ENCODE measurements at places on chromosomes 1 and 21.

GRCh38 chr1:231420959-231421545, 1.0 kb downstream of the EGLN1 start:
- DNase-seq, result no peak

GRCh38 chr1:8185400-8185799, 132.5 kb upstream of the SLC45A1 start:
- DNase-seq, result no peak

DNA sequence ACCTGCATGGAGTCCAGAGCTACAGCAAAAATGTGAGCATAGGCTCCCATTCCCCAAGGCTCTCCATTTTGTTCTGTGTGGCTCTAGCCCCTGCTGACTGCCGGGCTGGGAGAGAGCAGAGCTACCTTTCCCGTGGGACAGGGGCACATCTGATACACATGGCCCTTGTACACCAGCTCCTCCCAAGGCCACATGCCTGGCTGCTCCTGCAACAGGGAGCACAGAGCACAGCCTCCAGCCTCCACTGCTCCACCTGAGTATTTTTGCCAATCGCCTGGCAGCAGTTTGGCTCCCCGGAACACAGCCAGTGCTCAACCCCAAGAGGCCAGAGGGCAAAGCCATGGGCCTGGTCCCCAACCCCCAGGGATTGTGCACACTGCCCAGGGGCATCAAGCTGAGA, 146.5 kb downstream of the CHD1L start:
- DNase-seq, result no peak

- DNase-seq, result no peak
These were observed 63.4 kb upstream of the L1TD1 start for GRCh38 chr1:62131093-62131725.

DNA sequence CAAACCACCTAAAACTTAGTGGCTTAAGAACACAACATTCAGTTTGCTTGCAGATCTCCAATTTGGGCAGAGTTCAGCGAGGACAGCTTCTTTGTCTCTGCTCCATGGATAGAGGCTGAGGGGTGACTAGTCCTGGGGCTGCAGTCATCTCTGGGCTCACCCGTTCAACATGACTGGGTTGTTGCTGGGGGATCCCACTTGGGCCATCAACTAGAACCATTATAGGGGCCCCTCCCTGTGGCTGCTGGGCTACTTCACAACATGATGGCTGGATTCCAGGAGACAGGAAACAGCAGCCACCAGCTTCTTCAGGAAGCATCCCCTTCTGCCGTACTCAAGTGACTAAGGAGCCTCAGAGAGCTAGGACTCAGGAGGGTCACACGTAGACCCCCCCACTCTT, 140.9 kb downstream of the RHOU start:
- no peak for DNase-seq

- no peak for DNase-seq
These were observed 93.9 kb downstream of the C1orf21 start for GRCh38 chr1:184480736-184481135.

- DNase-seq, result no peak
These were observed 22.8 kb upstream of the ZNF281 start for GRCh38 chr1:200432586-200432985.

DNA sequence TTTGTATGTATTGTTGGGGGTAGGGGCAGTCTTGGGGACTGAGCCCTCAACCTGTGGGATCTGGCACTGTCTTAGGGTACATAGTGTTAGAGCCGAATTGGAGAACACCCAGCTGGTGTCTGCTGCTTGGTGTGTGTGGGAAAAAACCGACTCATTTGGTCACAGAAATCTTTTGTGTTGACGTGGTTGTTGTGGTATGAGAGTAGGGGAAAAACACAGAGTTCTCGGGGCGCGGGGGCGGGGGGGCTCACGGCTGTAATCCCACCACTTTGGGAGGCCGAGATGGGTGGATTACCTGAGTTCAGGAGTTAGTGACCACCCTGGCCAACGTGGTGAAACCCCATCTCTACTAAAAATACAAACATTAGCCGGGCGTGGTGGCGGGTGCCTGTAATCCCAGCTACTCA, 15.3 kb upstream of the SRSF10 start:
- no peak for DNase-seq

DNA sequence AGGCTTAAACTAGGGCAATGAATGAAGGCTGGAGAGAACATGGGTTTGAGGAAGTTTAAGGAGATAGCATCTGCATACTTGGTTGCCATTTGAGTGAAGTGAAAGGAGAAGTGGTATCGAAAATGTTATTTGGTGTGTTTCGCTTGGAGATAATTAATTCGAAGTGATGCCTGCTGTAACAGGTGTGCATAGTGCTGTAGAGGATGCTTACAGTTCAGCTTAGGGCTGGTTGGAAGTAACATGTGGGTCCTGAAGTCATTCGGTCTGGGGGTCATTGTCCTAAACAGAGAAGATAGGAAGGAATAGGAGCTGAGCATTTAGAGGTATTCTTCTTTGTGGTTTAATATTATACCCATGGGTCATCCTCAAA, 301 bp upstream of the NUDT17 start:
- no peak for DNase-seq

GRCh38 chr1:170725326-170725725, 61.4 kb downstream of the PRRX1 start:
- DNase-seq, result no peak

- DNase-seq, result no peak
These were observed 17.9 kb upstream of the PWP2 start for GRCh38 chr21:44089001-44089911.

- no peak for DNase-seq
These were observed 18.8 kb downstream of the PPP1R12B start for GRCh38 chr1:202367271-202367670.

- peak; percentile 68 for DNase-seq
These were observed at the start of gene MEAF6 for GRCh38 chr1:37514350-37515184. Gene MEAF6 (minus strand): TSS chr1:37514766. CDS start chr1:37514746, 20 bp downstream.

DNA sequence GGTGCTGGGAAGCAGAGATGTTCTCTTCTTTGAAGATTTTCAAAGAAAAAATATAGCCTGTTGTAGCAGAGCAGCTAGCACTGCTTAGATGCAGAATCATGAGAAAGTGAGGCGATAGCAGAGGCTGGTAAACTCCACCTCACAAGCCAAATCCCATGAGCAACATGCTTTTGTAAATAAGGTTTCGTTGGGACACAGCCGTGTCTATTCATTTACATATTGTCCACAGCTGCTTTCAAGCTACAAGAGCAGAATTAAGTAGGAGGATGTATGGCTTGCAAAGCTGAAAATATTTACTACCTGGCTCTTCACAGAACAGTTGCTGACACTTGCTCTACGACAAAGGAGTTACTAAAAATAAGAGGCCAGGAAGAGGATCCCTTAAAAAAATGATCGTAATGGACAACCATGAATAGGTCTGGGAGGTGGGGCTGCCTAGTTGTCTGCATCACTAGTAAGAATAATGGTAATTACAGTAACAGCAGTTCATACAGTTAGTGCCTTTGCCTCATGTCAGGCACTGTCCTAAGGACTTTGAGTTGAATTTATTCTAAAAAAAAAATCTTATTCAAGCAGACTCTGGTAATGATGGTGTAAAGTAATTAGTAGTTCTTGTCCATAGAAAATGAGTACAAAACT, 622.0 kb downstream of the KIF26B start:
- no peak for DNase-seq

GRCh38 chr1:31784356-31785019, 20.3 kb upstream of the ADGRB2 start:
- no peak for DNase-seq

DNA sequence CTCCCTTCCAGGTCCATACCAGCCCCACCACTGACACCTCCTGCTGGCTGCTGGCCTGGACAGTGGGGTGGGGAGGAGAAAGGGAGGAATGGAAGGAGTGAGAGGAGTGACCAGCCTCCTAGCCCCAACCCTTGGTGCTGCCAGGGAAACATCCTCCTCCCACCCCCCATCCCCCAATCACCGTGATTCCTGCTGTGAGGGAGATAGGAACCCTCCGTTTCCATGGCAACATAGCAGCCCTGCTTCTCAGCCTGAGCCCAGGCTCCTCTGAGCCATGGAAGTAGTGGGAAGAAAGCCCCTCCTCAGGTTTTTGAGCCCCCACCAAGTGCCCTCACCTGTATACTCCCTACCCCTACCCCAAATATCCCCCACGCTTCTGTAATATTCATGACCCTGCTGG, 44.4 kb upstream of the SCMH1 start:
- no peak for DNase-seq

DNA sequence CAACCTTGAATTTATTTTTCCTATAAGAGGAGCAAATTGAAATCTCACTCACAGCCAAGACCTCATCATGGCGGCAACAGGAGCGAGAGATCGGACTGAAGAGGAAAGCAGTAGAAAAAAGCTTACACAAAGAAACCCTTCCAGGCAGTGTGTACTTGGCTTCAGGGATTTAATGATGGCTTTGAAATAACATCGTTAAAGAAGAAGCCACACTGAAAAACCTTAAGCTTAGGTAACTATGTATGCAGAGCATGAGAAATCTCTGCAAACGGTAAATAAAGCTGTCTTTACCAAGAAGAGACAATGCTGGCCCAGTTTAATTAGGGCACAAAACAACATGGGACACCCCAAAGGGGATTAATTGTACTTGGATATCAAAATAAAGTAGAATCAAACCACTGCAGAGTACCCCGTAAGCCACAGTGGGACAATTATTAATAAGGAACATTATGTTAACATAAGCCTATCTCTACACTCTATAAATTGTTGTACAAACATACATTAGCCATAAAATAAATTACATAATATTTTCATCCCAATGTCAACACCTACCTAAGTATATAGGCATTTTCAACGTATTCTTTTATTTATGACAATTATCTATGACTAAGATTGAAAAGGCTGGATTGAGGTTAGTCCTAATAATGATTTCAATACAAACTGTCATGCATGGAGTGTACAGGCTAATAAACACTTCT, 360.2 kb upstream of the CHRM3 start:
- no peak for DNase-seq

All from dorsolateral prefrontal cortex (tissue), 122 donors.